ENCODE measurements at places on chromosomes 2 and 18.

GRCh38 chr2:135773917-135774316 lies 32.3 kb downstream of the UBXN4 start:
- no peak for DNase-seq

DNA sequence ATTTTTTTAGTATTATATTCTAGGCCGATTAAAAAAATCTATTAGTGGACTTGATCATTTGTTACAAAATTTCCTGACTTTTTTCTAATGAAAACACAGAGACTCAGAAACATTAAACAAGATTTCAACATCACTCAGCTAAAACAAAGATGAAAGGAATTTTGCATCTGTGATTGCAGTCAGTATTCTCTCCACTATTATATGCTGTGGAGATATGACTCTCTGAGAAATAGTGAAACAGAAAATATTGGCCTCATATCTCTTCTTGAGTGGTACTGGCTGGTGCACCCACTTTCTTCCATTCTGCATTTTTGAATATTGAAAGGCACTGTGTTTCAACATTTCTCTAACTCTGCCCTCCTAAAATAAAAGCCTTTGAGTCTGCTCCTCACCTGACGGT lies 914.2 kb downstream of the TSN start:
- no peak for DNase-seq

DNA sequence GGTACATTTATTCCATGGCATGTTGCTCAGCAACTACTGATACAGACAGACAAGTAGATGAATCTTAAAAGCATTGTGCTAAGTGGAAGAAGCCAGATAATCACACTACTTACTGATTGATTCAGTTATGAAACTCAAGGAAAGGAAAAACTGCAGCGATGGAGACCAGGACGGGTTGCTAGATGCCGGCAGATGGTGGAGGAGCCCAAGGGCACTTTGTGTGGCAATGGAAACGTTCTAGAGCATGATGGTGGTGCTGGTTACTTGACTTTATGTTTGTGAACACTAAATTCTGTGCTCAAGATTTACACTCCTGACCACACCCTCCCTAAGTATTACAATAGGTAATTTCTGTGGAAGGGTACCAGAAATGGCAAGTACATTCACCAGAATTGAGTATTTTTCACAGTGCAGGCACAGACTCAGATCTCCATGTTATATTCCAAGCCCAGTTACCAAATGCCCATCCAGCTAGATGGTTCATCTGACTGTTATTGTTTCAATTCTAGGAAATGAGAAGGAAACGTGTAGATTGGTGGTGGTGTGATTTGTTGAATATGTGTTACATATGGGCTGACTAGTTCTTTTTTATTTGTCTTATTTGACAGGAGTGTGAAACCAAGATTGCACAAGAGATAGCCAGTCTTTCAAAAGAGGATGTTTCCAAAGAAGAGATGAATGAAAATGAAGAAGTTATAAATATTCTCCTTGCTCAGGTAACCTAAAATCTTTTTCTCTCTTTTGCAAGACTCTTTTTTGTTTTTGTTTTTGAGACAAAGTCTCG lies 55.1 kb downstream of the RALBP1 start:
- no peak for DNase-seq

DNA sequence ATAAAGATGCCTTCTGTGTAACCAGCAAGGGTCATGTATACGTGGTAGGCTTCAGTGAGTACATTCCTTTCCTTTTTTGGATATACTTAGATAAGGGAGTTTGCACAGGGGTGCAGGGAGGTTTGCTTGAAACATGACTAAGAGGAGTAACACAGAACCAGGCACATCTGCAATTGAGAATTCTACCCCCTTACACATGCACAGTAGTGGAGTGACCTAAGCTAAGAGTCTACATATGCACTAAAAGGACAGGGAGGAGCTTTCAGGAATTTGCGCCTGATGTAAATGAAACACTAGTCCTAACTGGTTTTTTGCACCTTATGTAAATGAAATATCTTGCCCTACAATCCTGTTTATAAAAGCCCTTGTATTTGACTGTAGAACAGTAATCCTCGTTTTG lies 194.8 kb upstream of the NABP1 start:
- DNase-seq = no peak

GRCh38 chr2:127048969-127049897 lies 57.7 kb downstream of the BIN1 start:
- no peak for DNase-seq

DNA sequence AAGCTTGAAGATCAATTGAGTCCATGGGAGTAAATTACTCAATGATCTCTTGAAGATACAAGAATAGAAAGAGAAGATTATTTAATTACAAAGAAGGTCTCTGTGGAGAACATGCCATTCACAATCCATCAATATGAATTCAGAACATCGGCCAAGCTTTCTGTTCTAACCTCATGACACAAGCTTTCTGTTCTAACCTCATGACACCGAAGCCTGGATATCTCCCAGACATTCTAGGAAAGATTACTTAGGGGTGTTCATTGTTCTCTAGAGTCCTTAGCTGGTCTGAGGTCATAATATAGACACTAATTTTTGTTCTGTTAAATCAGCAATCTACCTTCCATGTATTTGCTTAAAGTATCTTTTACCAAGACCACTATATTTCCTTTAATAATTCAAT lies 95.5 kb downstream of the RDH14 start:
- no peak for DNase-seq

DNA sequence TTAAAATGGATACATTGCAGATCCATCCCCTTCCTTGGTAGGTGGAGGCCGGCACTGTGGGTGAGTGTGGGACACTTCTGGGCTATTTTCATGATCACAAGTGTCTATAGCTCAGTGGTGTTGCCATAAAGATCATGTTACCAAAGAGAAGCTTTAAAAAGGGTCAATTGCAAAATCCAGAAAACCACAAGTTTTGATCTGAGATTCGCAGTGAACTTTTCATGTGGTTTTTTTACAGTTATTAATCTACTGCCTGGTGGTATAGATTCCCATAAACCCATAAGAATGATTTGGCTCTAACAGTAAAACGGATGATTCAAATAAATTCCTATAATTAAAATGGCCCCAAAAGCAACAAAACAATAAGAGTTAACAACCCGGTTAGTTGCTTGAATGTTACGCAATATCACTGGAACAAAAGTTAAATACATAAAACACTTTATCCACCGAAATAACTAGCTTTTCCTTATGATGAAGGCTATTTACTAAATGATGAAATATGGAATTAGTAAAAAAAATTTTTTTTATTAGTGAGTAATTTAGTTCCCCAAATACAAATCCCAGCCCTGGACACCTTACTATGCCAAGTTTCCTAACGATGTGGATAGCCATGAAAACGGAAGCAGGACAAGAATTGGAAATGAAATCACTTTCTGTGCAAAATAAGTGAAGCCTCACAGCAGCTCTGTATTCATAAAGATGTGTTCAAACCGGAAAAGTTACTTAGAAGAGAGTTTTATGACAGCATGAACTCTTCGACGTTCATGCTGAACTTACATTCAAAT lies 95.6 kb upstream of the THOC1 start:
- DNase-seq = no peak

- DNase-seq = no peak
Measured at GRCh38 chr2:160695402-160696086, 201.9 kb upstream of the RBMS1 start.

- DNase-seq = no peak
Measured at GRCh38 chr18:13392899-13393298, 174.3 kb downstream of the LDLRAD4 start.

DNA sequence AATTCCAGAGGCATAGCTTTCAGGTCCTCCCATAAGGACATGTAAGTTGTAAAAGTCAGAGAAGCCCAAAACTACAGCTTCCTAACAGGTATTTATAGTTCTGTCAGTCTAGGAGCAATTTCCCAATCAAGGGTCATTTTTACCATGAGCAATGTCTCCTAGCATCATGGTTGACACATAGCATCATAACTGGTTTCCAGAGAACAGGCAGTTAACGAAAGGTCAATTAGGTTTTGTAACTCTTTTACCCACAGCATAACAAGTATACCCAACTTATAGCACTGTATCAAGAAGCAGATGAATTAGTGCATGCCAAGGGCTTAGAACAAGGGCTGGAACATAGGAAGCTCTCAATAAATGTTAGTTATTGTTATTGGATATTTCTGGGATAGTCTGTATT lies 110.1 kb downstream of the MREG start:
- DNase-seq = no peak

DNA sequence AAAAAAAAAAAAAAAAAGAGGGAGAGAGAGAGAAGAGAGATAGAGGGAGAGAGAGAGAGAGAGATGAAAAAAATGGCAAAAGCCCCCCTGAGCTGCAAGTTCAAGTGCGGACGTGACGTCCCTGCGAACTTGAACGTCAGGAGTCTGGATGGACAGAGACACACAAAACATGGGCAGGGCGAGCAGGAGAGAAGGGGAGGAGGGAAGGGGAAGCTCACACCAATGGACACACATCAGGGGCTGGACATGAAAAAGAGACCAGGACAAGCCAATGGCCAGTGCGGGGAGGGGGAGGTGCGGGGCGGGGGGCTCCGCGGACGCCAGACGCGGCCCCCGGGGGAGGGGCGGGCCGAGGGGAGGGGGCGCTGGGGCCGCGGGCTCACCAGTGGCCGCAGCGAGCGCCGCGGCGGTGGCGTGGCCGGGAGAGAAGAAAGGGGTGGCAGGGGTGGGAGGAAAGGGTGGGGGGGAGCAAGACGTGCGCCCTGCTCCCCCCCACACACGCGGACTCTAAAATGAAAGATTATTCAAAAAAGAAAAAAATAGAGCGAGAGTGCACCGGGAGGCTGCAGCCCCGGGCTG lies at the start of gene BCL11A:
Gene BCL11A, minus strand, starts transcription at position 160 of the 579 bp plus-strand sequence. CDS start 384 bp downstream, outside the sequence.
- no peak for DNase-seq

DNA sequence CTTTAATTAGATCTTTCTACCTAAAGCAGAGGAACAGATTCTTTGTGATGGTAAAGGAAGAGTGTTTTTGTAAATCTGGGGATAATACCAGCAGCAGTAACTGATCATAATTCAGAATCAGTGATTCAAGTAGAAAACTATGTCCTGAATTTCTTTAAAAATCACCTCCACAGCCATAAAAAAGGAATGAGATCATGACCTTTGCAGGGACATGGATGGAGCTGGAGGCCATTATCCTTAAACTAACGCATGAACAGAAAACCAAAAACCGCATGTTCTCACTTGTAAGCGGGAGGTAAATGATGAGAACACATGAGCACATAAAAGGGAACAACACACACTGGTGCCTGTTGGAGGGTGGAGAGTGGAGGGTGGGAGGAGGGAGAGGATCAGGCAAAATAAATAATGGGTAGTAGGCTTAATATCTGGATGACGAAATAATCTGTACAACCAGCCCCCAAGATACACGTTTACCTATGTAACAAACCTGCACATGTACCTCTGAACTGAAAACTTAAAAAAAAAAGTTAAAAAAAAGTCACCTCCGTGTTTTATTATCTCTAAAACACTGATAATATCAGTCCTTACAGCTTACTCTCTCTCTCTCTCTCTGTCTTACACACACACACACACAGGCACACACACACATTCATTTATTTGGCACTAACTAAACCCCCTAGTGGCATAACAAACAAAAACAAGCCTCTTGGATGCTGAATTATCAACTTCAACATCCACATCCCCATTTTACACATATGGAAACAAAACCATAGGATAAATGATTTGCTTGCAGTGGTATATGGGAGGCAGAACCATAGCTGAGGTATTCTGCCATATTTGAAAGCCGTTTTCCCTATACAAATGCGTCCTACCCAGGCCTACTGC lies 1.4 kb downstream of the TM4SF20 start:
- DNase-seq = no peak

DNA sequence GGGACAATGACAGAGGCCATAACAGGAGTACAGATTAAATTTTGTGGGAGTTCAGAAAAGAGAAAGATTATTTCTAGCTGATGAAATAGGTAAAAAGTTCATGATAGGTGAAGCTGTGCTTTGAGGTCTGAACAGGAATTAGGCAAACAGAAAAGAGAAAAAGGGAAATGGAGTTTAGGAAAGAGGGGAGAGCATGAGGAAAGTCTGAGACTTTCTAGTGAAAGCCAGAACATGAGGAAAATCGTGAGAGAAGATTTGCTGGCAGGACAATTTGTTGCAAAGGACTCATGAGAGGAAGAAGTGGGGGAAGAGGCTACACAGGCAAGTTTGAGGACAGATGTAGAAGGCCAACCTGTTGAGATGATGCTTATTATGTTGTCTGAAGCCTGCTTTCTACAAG lies 6.3 kb upstream of the CHN1 start:
- DNase-seq = no peak

- no peak for DNase-seq
Measured at GRCh38 chr2:78896536-78896935, 129.0 kb upstream of the REG3G start.

DNA sequence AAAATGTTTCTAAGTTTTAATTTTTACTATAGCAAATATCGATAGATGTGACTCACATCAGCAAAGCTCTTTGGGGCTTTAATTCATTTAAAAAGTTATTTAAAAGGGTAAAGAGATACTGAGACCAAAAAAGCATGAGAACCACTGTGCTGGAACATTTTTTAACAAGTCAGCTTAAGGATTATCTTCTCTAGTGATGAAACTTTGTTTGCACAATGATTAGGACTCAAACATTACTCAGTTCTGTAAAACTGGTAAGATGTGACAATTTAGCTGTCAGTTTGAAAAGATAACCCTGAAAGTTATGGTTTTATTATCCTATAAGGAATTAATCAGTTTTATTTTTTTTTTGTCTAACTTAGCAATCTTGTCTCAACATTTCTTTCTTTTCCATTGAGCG lies 301.4 kb downstream of the TSN start:
- DNase-seq = no peak

DNA sequence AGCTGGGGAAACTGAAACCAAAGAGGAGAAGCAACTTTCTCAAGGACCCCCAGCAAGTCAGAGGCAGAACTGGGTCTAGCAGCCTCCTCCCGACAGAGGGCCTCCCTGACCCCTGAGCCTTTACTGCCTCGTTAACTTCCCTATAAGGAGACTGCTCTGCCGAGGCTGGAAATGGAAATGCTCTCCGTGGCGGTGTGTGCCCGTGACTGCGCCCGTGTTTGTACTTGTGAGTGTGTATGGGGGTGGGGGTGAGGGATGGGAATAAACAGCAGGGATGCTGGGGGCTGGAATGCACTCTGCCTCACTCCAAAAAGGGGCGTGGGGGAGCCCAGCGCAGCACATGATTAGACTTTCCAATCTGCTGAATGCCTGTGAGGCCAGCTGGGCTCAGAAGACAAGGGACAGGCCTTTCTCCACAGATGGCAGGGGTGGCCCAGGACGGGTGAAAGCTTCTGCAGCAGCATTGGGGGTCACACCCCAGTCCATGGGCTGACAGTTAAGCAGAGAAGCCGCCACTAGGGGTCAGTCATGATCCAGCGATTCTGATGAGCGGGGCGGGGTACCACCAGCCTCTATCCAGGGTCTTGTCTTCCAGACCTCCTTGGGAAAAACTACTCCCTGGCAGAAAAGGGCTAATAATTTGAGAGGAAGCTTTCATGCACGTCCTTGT lies 26.8 kb downstream of the MPHOSPH10 start:
- DNase-seq = peak; percentile 40

DNA sequence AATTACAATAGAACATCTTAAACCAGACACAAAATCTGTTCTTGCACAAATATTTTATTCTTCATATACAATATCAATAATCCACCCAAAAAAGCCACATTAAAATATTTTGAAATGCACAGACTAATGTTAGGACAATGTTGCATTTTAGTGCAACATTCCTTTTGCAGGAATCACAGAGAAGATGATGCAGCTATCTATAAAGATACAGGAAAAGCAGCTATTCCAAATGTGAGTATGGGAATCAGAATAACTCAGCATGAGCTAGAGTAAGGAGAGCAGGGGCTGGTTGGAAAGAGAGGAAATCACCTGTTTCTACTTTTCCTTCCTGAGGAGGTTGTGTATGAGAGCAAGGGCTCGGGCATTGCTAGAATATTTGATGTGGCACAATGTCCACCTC lies 4.8 kb downstream of the C2orf66 start:
- no peak for DNase-seq

GRCh38 chr2:207103132-207103531 lies 62.6 kb downstream of the KLF7 start:
- no peak for DNase-seq
